Urinary bladder (tissue), 4 donors: ENCODE measurements at places on chromosomes 2 and 18. TPM values are rescaled to one million over a fixed set of nuclear protein-coding genes. Genes with fewer than 3 reads are reported as not detected.

YES1 gene
- 23.1 TPM for polyA plus RNA-seq

DNA sequence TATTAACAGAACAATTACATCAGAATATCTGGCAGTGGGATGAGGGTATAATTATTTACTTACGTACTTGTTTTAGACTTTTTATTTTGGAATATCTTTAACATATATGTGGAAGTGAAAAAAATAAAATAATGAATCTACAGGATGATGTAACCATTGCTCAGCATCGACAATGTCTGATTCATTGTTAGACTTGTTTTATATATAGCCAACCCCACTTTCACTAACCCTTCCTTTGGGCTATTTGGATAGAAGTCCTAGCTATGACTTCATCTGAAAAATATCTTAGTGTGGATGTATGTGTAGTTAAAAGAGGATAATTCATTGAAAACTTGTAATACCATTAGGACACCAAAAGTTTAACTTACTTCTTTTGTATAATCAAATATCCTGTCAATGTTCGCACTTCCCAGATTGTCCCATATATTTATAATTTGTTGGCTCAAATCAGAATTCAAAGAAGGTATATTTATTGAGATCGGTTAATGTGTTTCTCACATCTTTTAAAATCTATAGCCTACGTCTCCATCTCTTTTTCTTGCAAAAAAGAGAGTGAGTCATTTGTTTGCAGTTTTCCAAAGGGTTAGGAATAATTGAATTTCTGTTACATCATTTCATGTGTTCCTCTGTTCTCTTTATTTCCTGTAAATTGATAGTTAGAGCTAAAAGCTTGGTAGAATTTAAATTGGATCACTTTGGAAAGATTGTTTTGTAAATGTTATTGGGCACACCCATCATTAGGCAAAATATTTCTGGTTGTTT, 506.1 kb upstream of the FAM98A start:
- no peak for DNase-seq

DNA sequence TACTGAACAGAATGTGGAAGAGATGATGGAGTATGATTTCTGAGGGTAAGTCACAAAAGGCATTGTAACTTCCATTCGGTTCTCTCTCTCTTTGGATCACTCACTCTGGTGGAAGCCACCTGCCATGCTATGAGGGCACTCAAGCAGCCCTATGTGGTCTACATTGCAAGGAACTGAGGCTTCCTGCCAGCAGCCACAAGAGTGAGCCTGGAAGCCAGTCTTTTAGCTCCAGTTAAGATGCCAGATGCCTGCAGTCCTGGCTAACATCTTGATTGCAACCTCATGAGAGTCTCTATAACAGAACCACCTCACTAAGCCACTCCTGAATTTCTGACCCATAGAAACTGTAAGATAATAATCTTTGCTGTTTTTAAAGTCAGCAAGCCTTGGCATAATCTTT, 935.7 kb downstream of the LRP1B start:
- no peak for DNase-seq

GRCh38 chr18:77906103-77906892, 656.6 kb downstream of the GALR1 start:
- no peak for DNase-seq

UGT1A10 gene
- polyA plus RNA-seq, result not detected

DNA sequence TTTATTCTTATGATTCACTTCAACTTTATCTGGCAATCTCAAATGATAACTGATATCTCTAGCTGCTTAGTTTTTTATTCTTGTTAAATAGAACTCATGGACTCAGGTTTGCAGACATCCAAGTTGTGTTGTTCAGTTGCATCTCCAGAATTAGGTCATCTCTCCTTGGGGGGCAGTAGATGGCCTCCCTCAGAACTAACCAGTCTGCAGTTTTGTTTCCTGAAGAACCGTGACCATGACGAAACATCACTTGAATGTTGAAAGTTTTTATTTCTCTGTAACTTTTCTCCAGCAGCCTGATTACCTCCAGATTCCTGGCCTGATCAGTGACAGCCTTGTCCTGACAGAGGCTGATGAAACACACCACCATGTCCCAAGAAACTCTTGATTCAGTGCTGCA, 321.5 kb downstream of the GALNT13 start:
- no peak for DNase-seq

- DNase-seq, result no peak
Observed at GRCh38 chr2:238291550-238292281, 3.3 kb upstream of the PER2 start.

DNA sequence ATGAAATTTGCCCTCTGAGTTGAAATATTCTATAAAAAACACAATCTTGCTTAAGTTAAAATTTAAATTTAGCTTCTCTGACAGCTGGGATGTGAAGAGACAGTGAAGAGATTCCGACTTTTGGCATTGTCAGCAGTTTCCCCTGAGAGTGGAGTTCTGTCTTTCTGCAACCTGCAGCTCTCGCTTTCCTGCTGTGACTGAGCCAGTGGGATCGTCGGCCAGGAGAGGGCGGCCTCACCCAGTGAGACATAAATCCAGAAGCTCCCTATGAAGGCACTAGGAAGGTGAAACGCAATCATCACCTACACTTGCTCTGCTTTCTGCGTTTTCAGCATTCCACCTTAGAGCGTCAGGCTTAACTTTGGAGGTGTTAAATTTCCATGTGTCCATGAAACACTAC, 75.4 kb upstream of the HNMT start:
- DNase-seq, result no peak

DNA sequence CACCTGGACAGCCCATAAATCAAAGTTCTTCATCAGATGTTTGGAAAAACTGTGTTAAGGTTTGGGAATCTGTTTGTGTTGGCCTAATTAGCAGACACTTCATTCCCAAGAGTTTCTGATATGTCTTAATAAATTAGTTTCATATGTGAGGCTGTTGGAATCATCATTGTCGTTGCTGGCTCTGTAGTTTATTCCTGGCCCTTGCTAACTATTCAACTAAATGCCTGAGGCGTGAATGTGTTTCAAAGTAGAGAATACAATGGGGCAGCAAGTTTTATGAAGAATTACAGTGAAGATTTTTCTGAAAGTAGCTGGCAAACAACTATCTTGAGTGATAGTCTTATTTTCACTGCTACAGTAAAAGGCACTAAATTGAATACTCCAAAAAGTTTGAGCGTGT, 141.1 kb downstream of the PARD3B start:
- DNase-seq, result no peak

MFF gene
- polyA plus RNA-seq, result 78.2 TPM

- DNase-seq, result no peak
Observed at GRCh38 chr18:47036298-47036874, 965 bp upstream of the ELOA2 start.

SH3BP4 gene
- 14.3 TPM for polyA plus RNA-seq

GRCh38 chr2:50515638-50516037, 516.3 kb downstream of the NRXN1 start:
- no peak for DNase-seq

GRCh38 chr18:306608-307255, 38.9 kb upstream of the THOC1 start:
- no peak for DNase-seq
